Activated CD8-positive, alpha-beta memory T cell treated with anti-CD3 and anti-CD28 coated beads for 1 hour (primary cell): ENCODE measurements at places on chromosomes 16 and 17.

DNA sequence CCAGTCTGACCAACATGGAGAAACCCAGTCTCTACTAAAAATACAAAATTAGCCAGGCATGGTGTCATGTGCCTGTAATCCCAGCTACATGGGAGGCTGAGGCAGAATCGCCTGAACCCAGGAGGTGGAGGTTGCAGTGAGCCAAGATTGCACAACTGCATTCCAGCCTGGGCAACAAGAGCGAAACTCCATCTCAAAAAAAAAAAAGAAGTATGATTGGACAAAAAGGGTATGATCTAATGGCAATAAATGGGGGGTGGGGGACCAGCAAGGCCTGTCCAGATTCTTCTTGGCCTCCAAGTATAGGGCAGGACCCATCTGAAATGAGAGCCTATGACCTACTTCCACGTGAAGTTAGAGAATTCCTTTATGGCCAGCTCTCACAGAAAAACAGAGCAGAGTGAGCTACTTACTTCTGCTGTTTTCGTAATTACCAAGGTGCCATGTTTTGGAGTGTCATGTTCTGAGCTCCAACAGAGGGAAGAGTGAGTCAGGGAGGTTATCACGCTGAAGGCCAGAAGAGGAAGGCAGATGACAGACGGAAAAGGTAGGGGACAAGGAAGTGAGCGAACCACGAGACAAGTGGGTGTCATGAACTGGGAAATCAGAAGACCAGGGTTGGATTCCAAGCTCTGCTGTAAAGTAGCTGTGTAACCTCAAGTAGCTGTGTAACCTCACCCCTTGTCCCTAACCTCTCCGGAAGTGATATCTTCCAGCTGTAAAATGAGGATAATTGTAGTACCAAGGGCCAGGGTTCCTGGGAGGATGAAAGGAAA, 3.6 kb upstream of the ZMYND15 start:
- DNase-seq: no peak

- DNase-seq: no peak
Measured at GRCh38 chr16:57324749-57325148, 33.8 kb upstream of the CCL22 start.

DNA sequence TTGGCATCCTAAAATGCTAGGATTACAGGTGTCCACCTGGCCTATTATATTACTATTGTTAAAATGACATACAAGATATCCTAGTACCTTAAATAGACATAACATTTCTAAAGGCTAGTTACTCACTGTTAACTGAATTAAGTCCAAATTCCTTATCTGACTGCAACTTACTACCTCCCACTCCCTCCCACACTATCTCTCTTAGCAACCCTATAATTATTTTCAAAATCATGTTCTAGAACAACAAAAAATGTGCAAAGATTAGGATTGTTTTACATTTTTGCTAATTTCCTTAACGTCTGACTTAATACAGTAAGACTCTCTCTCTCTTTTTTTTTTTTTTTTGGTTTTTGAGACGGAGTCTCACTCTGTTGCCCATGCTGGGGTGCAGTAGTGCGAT, 2.2 kb upstream of the ATF7IP2 start:
- no peak for DNase-seq

DNA sequence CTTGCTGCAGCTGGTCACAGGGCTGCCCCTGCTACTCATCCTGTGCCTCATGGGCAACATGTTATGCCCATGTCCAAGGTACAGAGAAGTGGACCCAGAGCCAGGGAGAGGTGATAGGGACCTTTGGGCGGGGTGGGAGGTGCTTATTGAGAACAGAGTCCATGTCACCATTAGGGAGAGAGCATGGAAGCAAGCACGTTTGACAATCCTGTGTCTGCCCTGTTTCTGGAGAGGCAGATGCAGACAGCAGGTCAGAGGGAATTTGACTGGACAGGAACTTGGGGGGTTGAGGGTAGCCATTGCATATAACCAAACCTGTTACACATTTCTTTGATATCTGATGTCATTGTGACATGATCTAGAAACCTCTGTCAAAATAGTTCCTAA, 14.3 kb upstream of the ARL4D start:
- no peak for DNase-seq

DNA sequence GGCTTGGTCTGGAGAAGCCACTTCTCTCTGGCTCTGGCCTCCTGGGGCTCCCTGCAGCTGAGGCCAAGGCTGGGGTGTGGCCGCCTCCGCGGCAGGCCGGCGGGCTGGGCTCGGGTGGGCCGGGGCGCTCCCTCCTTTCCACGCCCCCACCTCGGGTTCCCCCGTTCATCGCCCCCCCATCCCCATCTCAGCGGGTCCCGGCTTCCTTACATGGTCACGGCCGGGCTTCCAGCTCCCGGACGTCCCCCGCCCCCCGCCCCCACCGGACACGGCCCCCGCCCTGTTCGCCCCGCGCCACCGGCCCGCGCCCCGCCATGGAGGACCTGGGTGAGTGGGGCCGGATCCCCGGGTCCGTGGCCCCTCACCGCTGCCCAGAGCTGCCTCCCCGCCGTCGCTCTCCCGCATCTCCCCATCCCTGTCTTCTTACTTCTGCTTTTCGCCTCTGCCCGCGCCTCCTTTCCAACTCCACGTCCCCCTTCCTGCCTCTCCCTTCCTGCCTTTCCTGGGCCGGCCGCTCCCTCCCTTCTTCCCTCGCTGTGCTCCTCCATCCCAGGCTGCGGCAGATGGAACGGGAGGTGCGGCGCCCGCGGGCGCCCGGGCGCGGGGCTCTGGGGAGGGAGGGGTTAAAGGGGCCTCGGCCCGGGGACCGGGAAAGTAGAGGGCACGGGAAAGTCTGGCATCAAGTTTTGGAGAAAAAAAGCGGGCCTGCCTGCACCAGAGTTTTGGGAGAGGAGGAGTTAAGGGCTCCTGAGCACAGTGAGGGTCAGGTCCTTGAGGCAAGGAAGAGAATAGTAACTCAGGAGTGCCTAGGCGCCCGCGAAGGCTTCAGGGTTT, at the start of gene TGFB1I1:
Gene TGFB1I1 (plus strand): TSS at position 278 of the 834 bp plus-strand sequence. CDS start 37 bp downstream, at position 315.
- DNase-seq: no peak

- DNase-seq: peak; percentile 76
Measured at GRCh38 chr17:19744922-19745757, 3.0 kb downstream of the ALDH3A1 start.

- no peak for DNase-seq
Measured at GRCh38 chr17:35212668-35213067, 18.5 kb upstream of the SLC35G3 start.

DNA sequence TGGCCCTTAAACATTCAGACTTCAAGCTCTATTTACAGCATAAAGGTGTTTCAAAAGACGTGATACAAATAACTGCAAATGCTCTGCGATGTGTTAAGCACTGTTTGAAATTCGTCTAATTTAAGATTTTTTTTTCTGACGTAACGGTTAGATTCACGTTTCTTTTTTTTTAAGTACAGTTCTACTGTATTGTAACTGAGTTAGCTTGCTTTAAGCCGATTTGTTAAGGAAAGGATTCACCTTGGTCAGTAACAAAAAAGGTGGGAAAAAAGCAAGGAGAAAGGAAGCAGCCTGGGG, 681 bp upstream of the MAPT start:
- DNase-seq: no peak

DNA sequence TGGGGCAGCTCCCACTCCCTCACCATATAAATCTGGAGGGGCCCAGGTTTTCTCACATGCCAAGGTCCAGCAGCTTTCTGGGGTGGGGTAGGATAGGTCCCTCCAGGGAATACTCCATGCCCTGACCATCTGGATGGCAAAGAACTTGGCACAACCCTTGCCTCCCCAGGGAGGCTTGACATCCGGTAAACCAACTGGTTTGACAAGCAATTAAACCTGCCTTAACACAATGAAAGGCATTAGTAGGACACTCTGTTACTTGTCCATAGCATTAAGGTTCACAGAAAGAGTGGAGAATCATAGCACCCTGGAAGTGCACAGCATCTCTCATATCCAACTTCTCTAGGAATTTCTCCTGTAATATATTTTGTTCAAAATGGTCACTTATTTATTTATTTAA, 63.9 kb upstream of the MAF start:
- DNase-seq: no peak

DNA sequence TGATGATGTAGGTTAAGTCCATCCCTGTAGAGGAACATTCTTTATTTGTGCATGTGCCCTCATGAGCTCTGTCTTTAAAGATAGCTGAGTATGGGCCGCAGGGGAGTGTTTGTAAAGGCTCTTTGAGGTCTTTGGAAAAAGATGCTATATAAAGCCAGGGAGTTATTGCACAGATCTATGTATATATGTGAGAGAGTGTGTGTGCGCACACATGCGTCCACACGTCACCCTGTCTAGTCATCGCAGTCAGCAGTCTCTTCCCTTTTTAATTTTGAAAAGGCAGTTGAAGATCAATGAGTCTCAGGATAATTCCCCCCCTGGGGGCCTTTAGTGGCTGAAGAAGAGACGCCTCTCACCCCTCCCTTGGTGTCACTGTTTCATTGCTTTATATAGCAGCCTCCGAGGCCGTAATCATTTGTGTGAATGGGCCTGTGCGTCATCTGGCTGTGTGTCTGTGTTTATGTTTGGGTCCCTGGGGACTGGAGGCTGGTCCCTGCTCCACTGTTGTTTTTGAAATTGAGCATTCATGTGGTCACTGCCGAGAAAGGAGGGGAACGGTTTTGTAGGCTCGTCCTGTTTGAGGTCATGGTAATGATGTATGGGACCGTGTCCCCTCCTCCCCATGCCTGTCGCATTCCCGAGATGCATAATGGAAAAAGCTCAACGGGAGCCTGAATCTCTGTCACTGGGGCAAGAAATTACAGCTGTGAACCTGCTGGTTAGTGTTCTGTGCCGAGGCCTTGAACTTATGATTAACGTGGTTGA, 143.9 kb downstream of the SNX29 start:
- no peak for DNase-seq

DNA sequence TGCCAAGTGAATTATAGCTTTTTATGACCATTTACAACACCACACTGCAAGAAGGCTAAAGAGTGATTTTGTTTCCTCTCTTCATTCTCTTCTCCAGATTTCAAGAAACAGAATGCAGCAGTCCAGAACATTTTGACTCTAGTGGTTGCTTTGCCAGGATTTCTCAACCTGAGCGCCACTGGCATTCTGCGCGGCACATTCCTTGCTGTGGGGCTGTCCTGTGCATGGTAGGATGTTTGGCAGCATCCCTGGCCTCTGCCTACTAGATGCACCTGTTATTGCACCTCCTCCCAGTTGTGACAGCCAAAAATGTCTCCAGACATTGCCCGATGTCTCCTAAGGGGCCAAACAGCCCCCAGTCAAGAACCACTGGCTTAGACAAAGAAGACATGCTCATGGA, 25.7 kb upstream of the SLC39A11 start:
- DNase-seq: no peak

GRCh38 chr16:87806641-87807546, 41.1 kb upstream of the KLHDC4 start:
- DNase-seq: peak; percentile 21

- DNase-seq: no peak
Measured at GRCh38 chr16:27325736-27326135, 12.0 kb downstream of the IL4R start.

DNA sequence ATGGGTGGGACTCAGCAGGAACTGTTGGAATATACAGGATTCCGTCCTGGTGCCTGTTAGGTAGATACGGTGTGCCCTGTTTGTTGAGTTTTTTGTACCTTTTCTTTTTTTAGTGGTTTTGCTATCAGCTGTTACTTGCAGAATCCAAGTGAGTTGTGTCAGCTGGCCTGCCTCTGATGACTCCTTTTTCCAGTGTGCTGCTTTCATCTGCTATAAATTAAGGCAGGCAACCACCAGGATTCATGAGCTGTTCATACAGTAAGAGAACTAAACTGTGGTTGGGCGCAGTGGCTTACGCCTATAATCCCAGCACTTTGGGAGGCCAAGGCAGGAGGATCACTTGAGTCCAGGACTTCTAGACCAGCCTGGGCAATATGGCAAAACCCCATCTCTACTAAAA, 79.9 kb downstream of the WNT3 start:
- DNase-seq: no peak

DNA sequence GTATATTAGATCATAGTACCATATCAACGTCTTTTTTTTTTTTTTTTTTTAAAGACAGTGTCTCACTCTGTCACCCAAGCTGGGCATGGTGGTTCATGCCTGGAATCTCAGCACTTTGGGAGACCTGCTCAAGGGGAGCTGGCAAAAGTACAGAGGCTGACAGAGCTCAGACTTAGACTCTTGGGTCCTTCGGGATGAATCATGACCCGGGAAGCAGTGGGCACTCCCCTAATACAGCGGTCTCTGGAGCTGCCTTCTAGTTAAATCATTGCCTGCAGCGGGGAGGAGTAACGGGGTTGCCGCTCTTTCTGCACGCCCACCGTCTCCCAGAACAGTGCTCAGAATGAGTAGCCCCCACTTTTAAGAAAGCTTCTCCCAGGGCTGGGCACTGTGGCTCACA, 174.4 kb downstream of the CPPED1 start:
- DNase-seq: no peak

DNA sequence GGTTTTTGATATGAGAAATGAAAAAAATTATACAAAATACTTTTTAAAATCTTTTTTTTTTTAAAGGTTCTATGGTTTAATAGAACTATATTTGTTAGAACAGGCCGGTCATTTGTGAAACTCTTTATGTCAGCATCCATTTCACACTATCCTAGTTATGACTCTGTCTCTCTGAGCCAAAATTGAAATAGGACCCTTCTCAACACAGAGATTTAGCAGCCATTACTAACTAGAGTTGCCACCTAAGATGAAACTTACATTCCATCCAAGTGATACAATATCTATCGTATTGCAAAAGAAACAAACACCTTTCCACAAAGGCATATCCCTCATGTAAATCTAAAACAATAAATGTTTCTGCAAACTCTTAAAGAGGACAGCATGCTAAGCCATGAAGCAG, 249.8 kb downstream of the CDH11 start:
- DNase-seq: no peak

DNA sequence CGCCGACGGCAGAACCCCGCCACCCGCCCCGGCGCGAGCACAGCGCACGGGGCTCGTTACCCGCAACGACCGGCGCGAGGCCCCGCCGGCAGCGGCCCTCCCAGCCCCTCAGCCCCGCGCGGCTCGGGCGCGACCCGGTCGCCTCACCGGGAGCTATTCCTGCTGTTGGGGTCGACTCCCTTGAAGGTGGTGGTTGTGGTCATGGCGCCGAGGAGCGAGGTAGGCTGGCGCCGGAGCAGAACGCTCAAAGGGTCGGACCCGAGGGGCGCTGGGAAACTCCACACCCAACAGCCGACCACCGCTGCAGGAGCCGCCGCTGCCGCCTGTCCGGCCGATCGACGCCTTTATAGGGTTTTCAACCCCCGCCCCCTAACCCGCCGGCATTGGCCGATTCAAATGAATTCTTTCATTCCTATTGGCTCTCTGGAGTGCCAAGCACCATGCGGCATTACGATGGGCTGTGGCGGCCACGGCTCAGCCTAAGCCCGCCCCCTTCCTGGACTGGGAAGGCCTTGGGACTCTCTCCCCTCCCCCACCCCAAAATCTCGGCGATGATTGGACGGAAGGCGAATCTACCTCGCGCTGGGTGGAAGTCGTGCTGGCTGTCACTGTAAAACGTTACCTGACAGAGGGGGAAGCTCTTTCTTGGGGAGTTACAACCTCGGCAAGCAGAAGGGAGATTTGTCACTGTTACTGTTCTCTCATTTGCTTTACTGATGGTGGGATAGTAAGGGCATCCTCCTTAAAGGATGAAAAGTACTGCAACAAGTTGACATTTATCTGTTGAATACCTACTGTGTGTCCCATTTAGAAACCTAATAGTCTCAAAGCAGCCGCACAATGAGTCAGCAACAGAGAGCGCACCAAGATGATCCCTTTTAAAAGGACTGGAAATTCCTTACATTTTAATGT, at the start of gene JPT1:
Gene JPT1 (minus strand): TSS at position 318 of the 912 bp plus-strand sequence. CDS start 115 bp downstream, at position 203.
- DNase-seq: peak; percentile 93

GRCh38 chr17:77640916-77641605, 317.4 kb upstream of the TNRC6C start:
- no peak for DNase-seq

- DNase-seq: no peak
Measured at GRCh38 chr17:51572115-51572514, 311.8 kb downstream of the UTP18 start.

GRCh38 chr16:27745348-27745747, 195.4 kb downstream of the KATNIP start:
- no peak for DNase-seq
